Renal pelvis (tissue), 12 donors: ENCODE measurements at places on chromosomes 11 and 22.
A peak's percentile ranks its signal among the peaks of the same experiment; 100 is the strongest.

DNA sequence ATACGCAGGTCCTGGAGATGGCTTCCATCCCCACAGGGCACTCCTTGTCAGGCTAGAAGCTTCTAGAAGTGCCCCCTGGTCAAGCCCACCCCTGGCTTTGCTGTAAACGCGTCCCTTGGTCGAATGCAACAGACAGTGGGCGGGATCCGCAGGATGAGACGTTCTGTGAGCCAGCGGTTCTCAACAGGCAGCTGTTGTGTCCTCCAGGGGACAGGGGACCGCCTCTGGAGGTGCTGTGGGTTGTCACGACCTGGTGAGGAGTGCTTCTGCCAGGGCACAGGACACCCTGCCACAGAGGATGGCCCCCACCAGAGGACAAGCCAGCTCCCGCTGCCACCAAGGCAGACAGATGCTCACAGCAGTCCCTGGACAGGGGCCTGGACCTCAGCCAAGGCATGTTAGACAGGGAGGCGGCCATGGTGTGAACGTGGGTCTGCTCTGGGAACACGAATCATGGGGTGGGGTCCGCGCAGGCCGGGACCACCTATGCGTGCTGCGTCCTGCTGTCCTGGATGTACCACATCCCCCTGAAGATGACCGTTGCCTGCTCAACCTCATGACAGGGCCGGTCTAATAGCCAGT, 11.7 kb downstream of the CRELD2 start:
- no peak for DNase-seq

GRCh38 chr11:44167046-44167445, 71.6 kb downstream of the EXT2 start:
- DNase-seq, result no peak

DNA sequence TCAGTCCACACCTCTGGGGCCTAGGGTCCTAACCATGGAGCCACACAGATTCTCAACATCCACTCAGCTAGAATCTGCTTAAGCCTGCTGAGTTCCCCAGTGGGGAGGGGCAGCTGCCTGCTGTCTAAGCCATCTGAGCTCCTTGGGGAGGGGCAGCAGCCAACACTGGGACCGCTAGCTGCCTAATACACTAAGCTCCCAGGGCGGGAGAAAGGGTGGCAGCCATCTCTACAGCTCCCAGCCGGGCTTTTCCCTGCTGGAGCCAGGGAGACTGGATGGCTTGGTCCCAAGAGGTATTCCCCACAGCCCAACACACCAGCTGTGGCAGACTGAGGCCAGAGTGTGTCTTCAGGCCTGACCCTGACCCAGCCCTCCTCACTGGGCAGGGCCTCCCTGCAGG, 217.3 kb upstream of the TMEM45B start:
- DNase-seq, result no peak

DNA sequence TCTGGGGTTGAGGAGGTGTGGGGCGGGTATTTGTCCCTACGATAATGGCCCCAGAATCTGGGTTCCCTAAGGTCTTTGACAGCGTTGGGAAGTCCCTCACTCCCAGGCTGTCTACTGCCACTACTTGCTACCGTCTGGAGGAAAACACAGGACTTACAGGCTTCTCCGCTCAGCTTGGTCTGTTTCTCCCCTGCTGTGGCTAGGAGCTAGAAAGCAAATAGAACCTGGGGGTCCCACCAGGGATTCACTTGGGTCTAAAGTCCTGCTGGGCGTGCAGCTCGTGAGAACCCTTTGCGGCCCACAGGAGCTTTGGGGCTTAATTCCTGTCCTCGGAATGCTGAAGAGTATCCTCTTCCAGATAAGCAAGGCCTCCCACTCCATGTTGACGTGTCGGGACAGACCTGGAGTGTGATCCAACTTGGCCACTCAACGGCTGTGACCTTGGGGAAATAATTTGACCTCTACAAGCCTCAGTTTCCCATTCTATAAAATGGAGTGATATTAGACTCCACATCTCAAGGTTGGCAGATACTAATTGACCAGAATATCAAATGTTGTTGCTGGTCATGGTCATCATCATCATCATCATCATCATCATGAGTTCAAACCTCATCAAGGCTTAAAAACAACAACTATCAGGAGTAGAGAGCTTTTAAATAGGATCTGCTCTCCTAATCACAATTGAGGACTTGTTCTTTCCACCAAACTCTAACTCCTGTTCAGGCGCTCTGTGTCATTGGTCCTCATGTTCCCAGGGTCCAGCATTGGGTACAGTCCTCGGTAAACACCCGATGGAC, 1.7 kb upstream of the MYBPC3 start:
- no peak for DNase-seq

DNA sequence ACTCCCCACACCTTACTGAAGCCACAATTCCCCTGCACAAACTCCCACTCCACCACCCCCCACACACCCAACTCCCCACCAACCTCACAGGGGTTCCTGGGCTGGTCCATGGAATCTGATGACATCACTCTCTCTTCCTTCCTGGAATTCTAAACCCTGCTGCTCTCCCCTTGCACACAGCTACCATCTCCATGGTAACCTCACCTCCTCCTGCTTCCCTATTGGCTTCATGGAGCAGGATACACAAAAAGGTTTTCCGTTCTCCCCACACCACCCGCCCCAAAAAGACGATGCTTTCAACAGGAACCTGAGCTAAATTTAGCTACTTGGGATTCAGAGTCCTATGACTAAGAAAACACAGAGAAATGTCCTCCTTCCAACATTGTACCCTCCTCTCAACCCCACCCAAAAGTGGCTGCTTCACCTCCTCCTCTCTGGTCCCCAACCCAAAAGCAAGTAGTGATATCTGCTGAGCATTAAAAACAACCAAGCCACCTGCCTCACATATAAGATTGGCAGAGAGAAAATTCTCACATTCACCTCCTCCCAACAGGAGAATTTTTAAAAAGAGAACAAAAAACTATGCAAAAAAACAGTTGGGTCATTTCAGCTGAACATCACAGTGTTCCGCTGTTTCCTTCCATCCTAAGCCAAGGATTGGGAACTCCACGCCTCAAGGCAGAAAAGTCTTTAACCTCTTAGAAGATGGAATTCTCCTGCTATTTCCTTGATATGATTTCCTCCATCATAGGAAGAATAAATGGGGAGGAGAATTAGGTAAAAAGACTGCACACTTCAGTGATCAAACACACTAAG, 66.9 kb downstream of the RBFOX2 start:
- DNase-seq, result peak; percentile 86

DNA sequence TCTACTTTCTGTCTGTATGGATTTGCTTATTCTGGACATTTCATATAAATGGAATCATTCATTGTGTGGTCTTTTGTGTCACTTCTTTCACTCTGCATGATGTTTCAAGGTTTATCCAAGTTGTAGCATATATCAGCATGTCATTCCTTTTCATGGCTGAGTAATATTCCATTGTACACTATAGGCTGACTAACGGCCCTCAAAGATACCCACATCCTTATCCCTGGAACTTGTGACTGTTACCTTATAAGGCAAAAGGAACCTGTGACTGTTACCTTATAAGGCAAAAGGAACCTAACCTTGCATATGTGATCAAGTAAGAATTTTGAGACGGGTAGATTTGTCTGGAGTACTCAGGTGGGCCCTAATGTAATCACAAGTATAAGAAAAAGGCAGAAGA, 111.8 kb downstream of the CSNK2A3 start:
- DNase-seq, result no peak

DNA sequence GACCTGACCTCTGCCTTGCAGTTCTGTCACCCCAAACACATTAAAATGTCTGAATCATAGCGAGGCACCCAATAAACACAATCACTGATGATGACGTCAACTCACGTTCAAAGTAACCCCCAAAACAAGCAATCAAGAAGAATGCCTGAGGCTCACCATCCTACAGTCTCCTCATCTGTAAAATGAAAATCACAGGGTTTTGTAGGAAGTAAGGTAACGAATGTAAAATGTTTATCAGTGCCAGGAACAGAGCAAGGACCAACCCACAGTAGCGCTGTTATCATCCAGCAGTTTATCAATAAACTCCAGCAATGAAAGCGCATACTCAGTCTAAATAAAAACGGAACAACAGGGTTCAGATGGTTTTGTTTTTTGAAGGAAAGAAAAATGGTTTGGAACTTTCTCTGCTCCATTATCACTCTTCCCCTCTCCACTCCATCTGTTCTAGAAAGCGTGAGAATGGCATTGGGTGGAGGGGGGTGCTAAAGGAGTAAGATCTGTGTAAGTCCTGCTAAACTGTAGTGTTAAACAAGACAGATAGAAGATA, 110.5 kb downstream of the MICAL3 start:
- DNase-seq, result no peak
